ENCODE measurements at places on chromosomes 11 and 22.

DNA sequence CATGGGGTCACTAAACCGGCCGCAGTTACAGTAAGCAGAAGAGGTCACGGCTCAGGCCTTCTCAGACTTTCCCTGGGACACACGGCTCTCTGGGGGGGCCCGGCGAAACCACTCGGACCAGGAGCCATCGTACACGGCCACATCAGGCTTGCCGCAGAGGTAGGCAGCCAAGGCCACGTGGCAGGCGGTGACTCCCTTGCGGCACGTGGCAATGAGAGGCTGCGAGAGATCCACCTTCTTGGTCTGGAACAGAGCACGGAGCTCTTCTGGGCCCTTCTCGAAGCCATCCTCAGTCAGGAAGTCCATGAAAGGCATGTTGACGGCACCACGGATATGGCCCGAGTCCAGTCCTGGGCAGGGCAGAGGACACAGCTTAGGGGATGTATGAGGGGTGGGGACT lies 8.3 kb downstream of the TST start:
- DNase-seq: no peak

DNA sequence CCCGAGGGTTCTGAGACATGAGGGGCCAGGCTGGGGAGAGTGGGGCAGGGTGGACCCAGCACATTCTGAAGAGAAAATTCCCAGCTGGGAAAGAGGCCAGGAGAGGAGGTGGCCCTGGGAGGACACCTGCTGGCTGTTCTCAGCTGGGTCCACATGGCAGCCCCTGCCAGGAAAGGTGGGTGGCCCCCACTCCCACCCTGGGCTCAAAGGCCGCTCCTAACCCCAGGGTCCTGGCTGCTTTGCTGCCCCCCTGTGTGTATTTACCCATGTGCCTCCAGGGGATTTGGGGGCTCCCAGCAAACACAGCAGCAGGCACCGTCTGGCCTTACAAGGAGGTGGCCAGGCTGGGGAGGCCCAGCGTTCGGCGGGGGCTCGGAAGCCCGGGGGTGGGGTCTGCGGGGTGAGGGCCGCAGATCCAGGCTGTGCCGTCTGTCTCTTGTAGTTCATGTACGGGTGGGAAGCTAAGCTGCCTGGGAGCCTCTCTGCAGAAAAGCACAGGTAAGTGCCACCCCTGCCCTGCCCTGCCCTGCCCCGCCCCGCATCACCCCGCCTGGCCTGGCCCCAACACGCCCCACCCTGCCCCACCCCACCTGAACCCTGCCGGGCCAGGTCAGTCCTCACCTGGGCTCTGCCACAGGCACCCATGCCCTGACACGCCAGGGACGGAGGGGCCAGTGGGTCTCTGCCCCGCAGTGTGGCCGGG lies 10.6 kb downstream of the MUC5B start:
- no peak for DNase-seq

DNA sequence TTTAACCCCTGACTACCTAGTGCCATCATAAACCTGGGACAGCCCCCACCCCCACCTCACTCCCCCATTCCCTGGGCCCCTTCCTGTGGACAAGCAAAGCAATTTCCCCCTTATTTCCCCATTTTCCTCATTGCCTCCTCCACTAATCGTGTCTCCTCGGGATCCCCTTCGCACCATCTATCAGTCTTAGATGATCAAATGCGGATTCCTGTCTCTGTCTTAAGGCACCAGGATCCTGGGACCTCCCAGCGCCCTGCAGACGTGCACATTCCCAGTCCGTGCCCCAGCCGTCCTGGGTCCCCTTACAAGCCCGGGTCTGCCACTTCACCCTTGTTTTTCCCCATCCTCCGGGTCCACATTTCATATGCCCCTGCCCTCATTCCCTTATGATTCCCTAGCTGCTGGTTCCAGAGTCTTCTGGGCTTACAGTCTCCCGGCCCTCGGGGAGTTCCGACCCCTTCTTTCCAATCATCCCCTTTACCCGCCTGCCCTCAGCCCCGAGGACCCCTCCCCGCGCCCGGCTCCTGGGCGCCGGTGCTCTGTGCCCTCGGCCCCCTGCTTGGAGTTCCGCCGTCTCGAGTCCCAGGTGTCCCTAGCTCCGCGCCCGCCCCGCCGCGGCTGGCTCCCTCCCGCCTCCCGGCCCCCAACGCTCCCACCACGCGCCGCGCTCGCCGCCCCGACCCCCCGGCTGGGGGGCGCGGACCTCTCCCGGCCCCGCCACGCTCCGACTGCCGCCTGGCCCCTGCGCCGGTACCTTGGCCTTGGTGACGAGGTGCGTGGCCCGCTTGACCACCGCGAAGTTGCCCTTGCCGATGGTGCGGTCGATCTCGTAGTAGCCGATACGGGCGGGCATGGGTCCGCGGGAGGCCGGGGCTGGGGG lies 599 bp downstream of the SIK3 start:
- DNase-seq: no peak

DNA sequence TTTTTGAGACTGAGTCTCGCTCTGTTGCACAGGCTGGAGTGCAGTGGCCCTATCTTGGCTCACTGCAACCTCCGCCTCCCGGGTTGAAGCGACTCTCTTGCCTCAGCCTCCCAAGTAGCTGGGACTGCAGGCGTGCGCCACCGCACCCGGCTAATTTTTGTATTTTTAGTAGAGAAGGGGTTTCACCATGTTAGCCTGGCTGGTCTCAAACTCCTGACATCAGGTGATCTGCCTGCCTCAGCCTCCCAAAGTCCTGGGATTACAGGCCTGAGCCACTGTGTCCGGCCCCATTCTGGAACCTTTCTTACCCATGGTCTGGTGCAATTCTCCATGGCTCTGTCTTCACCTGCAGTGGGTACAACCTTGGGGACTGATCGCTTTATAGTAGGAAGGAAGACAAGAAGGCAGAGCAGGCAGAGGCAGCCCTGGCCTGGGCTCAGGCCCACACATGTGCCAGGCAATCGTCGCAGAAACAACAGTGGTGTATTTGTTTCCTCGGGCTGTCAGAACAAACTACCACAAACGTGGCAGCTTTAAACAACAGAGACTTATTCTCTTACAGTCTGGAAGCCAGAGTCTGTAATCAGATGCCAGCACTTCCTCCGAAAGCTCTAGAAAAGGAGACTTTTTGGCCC lies 4.0 kb upstream of the PTGDR2 start:
- DNase-seq: no peak

DNA sequence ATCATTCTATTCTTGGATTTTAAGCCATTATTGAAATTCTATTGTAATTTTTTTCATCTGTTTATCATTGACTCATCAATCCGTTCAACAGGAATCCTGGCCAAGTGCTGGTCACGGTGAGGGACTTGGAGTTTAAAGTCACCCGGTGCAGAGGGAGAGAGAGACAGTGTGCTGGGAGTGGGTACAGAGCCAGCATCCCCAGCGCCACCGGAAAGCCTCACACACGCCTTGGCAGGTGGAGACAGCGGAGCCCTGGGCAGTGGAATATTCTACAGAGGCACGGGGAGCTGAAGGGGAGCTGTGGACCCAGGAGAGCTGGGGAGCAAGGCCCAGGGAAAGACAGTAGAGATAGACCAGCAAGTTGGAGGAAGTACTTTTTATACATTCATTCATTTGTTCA lies 787.6 kb downstream of the BRD1 start:
- no peak for DNase-seq

DNA sequence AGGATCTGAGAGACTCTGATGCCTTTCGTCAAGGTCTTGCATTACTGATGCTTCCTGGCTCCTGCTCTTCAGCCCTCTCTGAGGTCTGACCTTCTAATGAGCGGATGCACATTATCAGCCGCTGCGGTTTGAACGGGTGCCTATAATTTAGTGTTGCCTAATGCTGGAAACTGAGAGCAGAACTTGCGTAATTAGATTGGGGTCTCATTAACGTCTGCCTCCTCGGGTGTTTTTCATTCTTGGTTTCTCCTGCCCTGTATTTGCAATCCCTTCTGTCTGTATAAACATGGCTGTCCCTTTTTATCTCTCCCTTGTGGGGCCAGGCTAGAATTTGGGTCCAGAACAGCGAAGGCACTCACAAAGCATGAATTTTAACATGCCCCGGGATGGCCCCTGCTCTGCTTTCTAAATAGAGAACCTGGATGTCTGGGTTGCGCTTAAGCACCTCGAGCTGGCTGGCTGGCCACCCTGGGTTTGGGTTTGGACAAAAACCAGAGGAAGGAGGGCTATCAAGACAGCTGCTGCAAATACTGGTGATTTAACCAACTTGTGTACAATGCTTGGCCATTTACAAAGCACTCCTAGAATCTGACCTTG lies 118.6 kb downstream of the TIMP3 start:
- no peak for DNase-seq

GRCh38 chr11:12234221-12234620 lies 123.8 kb downstream of the MICAL2 start:
- no peak for DNase-seq

- DNase-seq: no peak
These were observed 59.1 kb upstream of the ARFGAP3 start for GRCh38 chr22:42915980-42916765.

GRCh38 chr11:93041682-93042081 lies 72.2 kb downstream of the MTNR1B start:
- DNase-seq: no peak

DNA sequence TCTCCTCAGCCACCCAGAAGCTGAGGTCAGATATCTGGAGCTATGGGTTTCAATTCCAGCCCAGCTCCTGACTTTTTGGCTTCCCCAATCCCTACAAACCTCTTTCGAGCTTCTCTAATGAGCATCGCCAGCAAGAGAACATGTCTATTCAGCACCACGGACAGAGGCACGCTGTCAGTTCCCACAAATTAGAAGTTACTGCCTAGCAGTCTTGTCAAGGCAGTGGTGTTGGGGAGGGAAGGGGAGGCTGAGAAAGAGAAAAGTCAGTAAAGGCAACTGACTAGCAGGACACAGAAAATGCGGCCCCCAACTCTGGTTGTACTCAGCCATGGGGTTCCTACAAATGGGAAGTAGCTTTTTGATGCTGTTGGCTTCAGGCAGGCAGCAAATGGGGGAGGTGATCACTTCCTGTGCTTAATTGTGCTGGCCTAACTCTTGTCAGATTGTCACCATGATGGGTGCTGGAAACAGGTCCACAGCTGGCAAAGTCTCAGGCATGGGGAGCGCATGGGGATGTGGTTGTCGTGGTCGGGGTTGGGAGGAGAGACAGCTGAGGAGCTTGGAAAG lies 205.9 kb downstream of the ST3GAL4 start:
- no peak for DNase-seq
